K562 (cell line): ENCODE measurements at places on chromosomes 13 and 19. TPM values are rescaled to one million over a fixed set of nuclear protein-coding genes. Genes with fewer than 3 reads are reported as not detected.

GPR18 gene
- total RNA-seq = not detected in 2 replicates

CPB2 gene
- total RNA-seq = 0.13 and 0.16 TPM in 2 replicates

CLDND2 gene
- 2.2 and 4.0 TPM in 2 replicates for total RNA-seq

CD33 gene
- total RNA-seq = 34.1 and 36.1 TPM in 2 replicates

- DNase-seq = no peak
Observed at GRCh38 chr13:85091631-85092234, 707.5 kb downstream of the SLITRK6 start.

DNA sequence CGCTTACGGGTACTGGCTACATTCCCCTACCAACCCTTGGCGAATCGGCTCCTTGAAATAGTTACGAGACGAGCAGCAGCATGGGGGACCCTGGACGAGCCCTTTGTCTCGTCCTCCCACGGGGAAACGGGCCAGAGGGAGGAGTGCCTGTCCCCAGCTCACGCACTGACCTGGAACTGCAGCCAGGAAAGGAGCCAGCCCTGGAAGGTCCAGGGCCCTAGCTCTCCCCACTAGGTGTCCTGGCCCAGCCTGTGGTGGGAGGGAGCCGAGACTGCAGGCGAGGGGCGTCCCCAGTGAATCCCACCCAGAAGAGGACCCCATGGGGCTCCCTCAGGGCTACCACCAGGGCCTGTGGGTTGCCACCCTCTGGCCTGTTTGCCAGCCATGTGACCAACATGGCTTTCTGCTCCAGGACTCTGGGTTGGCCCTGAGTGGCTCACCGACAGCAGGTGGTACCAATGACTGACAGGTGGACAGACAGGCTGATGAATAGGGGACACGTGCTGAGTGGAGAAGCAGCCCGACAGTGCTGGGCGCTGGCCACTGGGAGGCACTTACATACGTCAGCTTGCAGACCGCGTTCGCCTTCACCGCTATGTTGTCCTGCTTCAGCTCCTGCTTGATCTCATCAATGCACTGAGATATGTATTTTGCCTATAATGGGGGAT, 13.2 kb downstream of the AP3D1 start:
- no peak for DNase-seq

DNA sequence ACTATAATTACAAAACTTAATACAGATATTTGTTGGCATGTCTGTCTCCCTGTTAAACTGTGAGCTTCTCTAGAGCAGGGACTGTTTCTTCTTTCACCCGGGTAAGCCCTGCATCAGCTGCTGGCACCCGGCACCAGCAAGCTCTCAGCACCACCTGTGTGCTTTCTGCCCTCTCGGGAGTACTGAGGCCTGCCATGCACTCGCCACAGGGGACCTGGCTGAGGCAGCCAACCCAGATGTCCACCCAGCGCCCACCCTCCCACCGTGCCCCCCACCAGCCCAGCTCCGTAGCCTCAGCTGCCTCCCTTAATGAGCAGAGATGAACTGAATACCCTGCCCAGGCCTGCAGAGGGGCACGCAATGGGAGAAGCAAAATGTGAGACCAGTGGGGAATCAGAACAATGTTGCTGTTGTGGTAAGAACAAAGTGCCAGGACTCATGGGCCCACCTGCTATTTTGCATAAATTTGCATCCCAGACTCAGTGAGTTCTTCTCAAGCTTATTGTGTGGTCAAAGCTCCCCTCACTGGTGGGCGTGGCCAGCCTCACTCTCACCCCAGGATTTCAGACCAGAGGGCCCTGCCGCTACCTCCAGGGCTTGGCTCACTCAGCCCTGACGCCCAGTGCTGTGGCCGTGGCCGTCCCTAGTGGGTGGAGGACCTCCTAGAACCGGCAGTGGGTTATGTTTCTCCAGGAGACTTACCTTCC, 14.6 kb upstream of the SERPINE3 start:
- no peak for DNase-seq

- no peak for DNase-seq
Observed at GRCh38 chr13:51068501-51068900, 42.6 kb downstream of the C13orf42 start.

DNA sequence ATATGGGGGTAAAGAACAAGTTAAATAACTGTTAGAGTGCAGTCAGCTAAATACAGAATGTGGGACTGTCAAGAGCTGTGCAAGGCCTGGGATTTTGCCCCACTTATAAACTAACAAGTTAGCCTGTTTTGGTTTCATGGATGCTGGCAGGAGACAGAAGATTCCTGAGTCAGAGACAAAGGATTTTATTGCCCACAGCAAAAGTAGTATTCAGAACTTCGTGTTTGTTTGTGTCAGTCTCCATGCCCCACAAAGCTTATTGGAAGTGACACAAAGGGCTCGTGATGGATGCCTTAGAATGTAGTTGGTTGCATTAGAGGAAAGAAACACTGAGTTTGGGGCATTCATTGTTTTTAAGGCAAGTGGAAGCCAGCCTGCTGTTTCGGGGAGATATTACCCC, 22.2 kb upstream of the SPRYD7 start:
- DNase-seq = no peak

GRCh38 chr13:94864474-94864873, 152.1 kb upstream of the SOX21 start:
- no peak for DNase-seq
